ENCODE measurements at places on chromosomes 1 and 21. TPM values are rescaled to one million over a fixed set of nuclear protein-coding genes. Genes with fewer than 3 reads are reported as not detected.

KCNQ4 gene
- total RNA-seq: 0.89 TPM

ZMYND12 gene
- 2.8 TPM for total RNA-seq

E2F2 gene
- total RNA-seq: 1.1 TPM

PCAT6 gene
- total RNA-seq: 0.71 TPM

LINGO4 gene
- 0.50 TPM for total RNA-seq

- no peak for DNase-seq
These were observed 61.1 kb upstream of the C1orf87 start for GRCh38 chr1:60134716-60135115.

- peak; percentile 81 for DNase-seq
These were observed 82.5 kb upstream of the ZNF648 start for GRCh38 chr1:182143825-182144645.

DNA sequence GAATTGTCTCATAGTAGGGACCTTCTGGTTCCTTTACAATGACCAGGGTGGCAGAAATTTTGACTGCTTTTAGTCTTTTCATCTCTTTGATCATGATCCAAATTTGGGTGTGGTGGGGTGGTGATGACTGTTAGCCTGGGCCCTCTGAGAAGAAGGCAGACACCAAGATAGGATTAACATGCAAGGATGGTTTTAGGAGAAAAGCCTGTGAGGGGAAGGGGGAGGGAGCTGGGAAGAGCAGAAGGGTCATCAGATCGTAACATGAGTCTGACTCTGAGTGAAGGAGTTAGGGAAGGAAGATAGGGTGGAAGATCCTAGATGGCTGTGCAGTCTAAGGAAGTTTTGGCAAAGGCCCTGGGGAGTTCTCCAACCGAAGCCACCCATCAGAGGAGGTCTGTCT lies 28.5 kb upstream of the CAMSAP2 start:
- no peak for DNase-seq

DNA sequence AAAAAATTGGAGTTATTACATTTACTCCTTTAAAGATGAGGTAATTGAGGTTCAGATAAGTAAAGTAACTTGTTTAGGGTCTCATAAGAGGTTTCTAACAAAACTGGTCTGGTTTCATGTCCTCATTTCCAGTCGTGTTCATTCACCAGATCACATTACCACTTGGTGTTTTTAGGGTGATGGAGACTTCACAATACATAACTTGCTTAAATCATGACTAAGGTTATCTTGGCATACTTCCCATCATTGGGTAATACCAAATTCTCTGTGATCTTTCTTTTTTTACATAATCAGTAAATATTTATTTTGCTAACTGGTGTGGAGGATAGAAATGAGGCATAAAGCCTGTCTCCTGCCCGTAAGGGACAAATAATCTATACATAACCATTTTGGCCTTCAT lies 31.6 kb upstream of the RPTN start:
- DNase-seq: no peak

DNA sequence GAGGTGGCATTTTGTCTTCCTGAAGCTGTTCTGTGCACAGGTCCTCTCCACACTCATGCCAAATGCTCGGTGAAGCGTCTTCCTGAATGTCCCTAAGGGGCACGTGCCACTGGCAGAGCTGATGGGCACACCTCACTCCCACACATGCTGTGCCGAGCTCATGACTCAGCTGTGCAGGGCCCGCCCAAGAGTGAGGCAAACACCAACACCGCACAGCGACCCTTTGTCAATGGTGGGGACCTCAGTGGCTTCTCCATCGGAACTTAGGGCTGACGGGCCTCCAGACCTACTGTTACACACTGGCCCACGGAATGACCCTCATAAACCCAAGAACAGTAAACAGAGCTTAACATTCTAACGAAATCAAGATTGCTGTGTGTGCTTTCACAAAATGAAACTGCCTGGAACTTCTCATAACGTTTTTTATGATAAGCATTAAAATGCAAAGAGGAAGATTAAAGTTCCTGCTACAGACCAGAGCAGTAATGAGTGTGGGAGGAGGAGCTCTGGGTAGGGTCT lies 89.3 kb downstream of the SIM2 start:
- peak; percentile 52 for DNase-seq

DNA sequence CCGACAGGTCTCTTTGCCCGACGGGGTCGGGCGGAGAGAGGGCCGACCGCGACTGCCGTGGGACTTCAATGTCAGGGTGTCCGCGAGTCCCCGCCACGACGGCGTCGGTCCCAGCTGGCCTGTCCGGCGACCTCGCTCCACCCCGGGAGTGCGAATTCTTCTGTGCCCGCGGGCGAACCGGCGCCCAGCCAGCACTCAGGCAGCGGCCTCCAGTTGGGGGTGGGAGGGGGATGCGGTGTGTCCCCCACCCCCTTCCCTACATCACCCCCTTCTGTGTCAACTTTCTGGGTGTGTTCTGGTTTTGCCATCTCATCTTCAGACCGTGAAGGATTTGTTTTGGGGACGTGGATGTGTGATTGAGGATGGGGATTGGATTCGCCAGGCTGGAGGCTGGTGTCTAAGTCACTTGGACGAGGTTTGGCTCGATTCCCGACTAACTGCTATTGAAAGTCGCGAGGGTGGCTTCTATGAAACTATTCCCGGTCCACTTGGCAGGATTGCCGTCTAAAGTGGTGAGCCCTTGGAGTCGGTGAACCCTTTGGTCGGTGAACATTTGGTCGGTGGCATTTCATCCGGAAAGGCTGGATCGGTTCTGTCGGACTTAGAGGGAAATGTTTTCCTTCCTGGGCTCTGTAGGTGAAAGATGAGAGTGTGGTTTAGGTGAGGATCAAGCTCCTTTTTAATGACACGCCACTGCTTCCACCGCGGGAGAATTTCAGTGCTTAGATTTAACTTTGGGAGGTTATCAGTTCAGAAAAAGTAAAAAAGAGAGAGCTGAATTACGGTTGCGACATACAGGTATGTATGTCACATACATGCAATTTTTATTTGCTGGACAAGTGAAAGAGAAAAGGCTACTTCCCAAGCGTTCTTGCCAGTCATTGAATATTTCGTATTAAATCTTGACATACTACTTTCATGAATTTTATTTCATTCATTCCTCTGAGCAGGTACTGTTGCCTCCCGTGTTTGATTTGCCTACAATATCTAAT lies 771 bp downstream of the ABCD3 start:
- DNase-seq: peak; percentile 52

DNA sequence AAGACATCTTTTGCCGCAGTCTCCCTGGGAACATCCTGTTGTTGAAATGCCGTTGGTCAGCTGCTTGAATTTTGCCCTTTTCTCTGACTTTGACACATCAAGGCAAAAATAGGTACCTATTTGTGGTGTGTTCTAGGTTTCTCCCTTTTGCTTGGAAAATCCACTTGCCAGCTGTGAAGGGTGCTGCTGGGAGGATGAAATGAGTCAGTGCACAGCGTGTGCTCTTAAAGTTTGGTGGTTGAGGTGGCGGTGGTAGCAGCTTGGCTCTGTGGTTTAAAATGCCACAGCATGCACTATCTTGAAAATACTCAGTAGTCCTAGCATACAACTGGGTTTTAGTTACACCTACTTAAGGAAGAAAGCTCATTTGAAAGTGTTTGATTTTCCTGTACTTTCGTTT lies 183.8 kb downstream of the DHRS3 start:
- DNase-seq: no peak

DNA sequence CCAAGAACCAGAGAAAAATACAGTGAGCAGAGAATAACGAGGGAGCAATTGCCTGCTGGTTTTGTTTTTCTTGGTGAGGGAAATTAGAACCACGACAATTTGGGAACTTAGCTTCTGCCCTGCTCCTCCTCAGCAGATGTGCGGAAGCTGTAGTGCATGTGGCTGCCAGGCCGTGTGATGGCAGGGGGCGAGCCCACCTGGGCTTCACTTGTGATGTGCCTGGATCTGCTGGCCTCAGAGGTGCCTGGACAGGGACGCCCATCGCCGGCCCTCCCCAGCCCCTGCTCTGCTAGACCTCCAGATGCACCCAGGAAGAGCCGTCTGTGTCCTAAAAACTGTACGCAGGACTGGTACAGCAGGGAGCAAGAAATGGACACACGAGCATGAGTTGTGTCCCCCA lies 28.5 kb upstream of the C1orf174 start:
- no peak for DNase-seq
